ENCODE measurements at places on chromosomes 11 and 22. TPM values are rescaled to one million over a fixed set of nuclear protein-coding genes. Genes with fewer than 3 reads are reported as not detected.

DNA sequence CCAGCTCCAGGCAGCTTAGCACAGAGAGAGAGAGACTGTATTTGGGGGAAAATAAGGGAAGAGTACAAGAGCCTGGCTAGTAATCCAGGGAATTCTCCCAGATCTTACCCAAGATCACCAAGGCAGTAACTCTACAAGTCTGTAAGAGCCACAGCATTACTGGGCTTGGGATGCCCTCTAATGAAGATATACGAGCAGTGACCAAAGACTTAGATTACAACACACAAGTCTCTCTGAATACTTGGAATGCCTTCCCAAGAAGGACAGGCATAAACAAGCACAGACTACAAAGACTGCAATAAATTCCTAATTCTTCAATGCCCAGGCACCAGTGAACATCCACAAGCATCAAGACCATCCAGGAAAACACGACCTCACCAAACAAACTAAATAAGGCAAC is 17.7 kb downstream of the DNAJC24 start:
- DNase-seq, result peak; percentile 16

Gene PKNOX2
- 2.3 TPM for polyA plus RNA-seq

- DNase-seq, result no peak
Observed at GRCh38 chr11:11528986-11529385, 92.8 kb downstream of the GALNT18 start.

Gene ZBED4
- polyA plus RNA-seq, result 9.6 TPM

Gene USP35
- polyA plus RNA-seq, result 10.4 TPM

GRCh38 chr11:1481861-1482441 is 4.6 kb downstream of the MOB2 start:
- DNase-seq, result no peak

Gene MRPL49
- 56.8 TPM for polyA plus RNA-seq

DNA sequence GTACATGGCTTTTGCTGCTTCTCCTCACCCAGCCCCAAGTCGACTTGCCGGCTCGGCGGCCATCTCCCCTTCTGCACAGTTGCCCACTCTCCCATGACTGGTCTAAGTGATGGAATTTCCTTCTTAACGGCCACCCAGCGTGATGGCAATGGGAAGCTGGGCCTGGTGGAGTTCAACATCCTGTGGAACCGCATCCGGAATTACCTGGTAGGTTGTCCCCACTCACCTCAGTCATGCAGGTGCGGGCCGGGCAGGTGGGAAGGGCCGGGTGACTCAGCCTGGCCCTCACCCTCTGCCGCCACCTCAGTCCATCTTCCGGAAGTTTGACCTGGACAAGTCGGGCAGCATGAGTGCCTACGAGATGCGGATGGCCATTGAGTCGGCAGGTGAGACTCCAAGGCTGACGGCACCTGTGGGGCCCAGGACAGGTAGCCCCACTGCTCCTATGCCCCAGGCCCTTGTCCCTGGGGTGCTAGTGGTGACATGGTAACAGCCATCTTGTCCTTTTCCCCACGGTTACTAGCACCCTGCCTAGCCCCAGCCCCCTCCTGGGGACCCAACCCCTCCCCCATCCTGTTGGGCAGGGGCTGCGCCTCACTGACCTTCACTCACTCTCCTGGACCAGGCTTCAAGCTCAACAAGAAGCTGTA is 28.1 kb downstream of the CAPN1 start:
- no peak for DNase-seq
